Stomach (tissue), 19 donors: ENCODE measurements at places on chromosomes 11 and 22.

DNA sequence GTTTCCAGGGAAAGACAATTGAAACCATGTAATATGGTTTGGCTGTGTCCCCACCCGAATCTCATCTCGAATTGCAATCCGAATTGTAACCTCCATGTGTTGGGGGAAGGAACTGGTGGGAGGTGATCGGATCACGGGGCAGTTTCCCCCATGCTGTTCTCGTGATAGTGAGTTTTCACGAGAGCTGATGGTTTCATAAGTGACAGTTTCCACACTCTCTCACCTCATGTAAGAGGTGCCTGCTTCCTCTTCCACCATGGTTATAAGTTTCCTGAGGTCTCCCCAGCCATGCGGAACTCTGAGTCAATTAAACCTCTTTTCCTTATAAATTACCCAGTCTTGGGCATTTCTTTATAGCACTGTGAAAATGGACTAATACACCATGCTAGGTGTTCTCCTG lies 148.3 kb upstream of the CADM1 start:
- DNase-seq: no peak

- DNase-seq: no peak
Measured at GRCh38 chr11:105189581-105189980, 50.0 kb upstream of the CARD18 start.

- DNase-seq: no peak
Measured at GRCh38 chr22:20542055-20542454, 34.6 kb downstream of the MED15 start.

GRCh38 chr11:65525546-65526480 lies 930 bp downstream of the SCYL1 start:
- no peak for DNase-seq

DNA sequence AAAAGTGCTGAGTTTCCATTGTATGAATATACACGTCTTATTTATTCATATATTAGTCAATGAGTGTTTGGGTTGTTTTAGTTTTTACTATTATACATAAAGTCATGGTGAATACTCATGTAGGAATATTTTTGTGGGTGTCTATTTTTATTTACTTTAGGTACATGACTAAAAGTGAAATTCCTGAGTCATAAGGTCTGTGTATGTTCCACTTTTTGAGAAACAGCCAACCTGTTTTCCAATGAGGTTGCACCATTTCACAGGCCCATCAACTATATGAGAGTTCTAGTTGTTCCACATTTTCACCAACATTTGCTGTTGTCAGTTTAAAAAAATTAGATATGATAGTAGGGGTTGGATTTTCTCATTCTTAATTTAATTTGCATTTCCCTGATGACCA lies 6.6 kb upstream of the OR6X1 start:
- no peak for DNase-seq

DNA sequence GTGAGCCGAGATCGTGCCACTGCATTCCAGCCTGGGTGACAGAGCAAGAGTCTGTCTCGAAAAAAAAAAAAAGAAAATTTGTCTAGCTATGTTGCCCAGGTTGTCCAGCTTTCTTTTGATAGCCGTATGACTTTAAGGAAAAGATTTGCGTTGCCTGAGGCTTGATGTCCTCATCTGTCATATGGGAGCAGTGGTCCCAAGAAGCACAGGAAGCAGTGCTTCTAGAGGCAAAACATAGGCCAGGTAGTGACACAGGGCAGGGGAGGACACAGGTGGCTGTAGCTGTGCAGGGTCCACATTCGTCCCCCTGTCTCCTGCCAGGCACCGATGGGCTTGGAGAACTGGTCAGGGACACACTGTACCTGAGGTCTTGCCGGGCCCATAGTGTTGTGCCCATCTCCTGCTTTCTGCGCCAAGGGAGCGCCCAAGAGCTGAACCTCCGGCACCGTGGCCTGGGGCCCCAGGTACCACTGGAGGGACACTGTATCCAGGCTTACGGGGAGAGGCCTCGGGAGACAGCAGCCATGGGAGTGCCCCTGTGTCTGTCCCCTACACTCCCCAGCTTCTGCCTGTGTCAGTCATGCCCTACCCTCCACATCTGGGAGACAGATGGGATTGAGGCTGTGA lies 1.4 kb downstream of the LRRC74B start:
- no peak for DNase-seq

GRCh38 chr22:26106412-26106811 lies 62.9 kb upstream of the SEZ6L start:
- no peak for DNase-seq

DNA sequence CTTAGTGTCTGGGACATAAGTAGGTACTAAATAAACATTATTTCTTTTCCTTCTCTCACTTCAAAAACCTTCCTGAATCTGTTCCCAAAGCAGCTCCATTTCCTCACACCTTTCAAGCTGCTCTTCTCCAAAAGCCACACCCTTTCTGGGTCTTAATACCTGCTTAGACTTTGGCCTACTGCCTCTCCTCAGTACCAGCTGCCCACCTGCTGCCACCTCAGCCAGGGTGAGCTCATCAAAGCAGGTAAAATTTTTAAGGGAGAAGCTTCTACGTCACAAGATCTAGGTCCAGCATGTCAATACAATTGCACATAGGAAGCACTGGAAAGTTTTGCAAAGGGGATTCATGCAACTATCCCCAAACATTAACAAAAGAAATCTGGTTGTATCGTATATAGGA lies 108.4 kb downstream of the RPL27A start:
- no peak for DNase-seq

- DNase-seq: no peak
Measured at GRCh38 chr11:6351782-6352382, 31.6 kb upstream of the CAVIN3 start.

DNA sequence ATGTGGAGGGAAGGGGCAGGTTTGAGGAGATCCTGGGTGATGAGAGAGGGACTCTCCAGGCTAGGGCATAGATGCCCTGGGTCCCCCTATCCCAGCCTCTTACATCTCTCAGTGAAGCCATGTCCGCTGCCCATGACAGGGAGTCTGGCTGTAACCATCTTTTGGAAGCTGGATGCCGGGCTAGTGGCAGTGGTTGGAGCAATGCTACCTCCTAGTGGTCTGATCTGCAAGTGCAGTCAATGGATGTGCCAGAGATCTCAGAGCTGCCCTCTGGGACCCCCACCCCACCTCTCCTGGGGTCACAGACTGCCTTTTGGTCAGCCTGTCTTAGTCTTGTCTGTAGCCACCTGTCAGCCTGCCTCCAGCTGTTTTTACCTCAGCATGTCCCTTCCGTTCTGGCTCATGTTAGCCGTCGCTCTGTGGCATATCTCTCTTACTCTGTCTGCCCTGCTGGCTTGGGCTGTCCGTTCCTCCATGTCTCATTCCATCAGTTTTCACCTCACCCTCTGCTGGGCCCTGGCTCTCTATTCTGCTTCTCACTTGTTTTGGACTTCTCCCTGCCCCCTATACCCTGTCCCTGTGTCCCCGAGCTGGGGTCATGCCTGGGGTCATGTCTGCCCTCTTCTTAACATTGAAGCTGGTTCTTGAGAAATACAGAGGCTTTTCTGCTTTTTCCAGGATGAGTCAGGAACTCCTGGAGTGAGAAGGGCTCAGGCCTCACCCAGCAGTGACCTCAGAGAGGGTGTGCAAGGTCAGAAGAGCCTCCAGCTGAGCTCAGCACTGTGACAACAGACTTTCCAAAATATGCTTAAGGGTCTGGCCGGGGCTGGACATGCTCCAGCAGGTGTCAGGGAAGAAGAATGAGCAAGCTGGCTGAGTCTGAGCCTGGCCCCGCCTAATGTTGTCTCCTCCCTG lies 52.0 kb upstream of the THY1 start:
- peak; percentile 91 for DNase-seq

DNA sequence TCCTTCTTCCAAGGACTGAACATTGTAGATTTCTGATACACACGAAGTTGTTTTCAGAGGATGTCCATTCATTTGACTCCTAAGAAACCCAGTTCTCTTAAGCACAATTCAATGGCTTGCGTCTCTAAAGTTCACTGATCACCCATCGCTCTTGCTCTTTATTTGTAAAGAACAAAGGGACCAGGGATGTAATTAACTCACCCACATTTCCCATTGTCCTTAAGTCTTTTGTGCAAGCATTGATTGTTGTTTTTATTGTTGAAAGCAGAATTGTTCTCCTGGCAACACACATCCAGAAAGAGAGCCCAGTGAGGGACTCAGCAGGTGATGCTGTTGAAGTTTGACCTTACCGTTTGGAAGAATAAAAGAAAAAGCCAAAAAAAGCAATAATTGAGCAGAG lies 59.2 kb downstream of the SPON1 start:
- no peak for DNase-seq

- no peak for DNase-seq
Measured at GRCh38 chr22:46213052-46213451, 37.0 kb downstream of the CDPF1 start.
